ENCODE measurements at places on chromosomes 2 and 18. TPM values are rescaled to one million over a fixed set of nuclear protein-coding genes. Genes with fewer than 3 reads are reported as not detected.

- H3K27ac ChIP-seq: no peak overlapping the region
- H3K4me3 ChIP-seq: no peak overlapping the region
- H3K4me1 ChIP-seq: no peaks in the 10 kb centered on the region
- H3K36me3 ChIP-seq: no peaks in the 10 kb centered on the region
- DNase-seq: no peak
Measured at GRCh38 chr2:230097424-230097823, 28.7 kb upstream of the SLC16A14 start.

GRCh38 chr2:119267604-119268003, 44.0 kb downstream of the STEAP3 start:
- no peak overlapping the region for H3K4me3 ChIP-seq
- H3K27me3 ChIP-seq: no peaks in the 10 kb centered on the region
- no peak overlapping the region for H3K27ac ChIP-seq
- peaks cover 5% of the 10 kb centered on the region for H3K36me3 ChIP-seq

DNA sequence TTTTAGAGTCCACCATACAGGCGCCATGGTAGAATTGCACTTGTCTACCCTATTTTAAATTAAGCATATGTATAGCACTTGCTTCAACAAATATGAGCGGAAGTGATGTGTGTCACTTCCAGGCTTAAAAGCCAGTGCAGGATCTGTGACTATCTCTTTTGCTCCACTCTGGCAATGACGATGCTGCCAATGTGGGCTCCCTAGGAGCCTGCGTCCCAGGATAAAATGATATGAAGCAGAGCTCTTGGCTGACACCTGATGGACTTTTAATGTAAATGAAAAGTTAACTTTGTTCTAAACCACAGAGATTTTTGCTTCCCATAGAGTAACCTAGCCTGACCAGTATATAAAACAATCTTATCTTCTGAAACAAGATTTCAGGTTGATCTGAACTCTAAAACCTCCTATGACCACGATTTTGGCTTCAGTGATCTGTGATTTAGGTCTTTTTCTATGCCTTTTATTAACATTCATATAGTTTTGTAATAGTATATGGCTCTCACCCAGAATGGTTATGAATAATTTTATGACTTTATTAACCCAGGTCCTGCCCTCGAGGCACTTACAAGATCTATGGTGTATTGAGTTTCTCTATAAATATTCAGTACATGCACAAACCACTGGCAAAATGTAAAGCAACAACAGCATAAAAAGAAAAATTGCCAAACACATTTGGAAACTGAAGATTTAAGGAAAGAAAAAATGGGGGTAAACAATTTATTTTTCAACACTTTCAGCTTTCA, 422.5 kb upstream of the PIK3C3 start:
- no peak overlapping the region for H3K27ac ChIP-seq
- H3K27me3 ChIP-seq: no peaks in the 10 kb centered on the region
- no peaks in the 10 kb centered on the region for H3K36me3 ChIP-seq
- H3K4me3 ChIP-seq: no peak overlapping the region

DNA sequence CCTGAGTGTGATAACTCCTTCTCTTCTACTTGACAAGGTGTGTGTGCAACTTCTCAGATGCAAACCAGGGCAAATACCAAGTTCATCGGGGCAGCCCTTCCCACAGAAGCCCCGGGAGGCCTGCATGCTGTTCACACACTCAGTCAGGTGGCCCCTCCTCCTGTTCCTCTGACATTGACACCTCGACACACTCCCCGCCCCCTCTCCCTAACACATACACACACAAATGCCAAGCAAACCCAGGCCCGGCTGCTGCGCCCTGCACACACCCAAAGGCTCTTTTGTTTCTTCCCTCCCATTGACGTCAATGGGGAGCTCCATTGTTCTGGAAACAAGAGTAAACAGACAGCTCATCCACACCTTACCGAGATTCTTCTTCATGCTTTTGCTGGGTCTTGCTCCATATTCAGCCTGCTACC, 1.7 kb upstream of the PER2 start:
- H3K27ac ChIP-seq: no peak overlapping the region
- peak; percentile 58 for DNase-seq
- H3K4me1 ChIP-seq: peaks cover 23% of the 10 kb centered on the region
- H3K4me3 ChIP-seq: no peak overlapping the region
- peaks cover 4% of the 10 kb centered on the region for H3K27me3 ChIP-seq

DNA sequence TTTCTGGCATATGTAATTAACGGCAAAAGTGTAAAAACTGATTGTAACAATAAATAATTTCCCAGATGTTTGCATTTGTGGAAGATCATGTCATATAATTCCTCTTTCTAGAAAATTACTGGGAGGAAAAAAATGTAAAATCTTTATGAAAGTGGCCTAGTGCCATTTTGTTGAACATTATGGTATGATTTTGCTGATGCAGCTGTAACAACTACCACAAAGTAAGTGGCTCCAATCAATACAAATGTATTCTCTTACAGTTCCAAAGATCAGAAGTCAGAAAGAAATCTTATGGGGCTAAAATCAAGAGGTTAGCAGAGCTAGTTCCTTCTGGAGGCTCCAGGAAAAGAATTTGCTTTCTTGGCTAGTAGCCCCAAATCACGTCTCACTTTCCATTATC, 281.4 kb downstream of the CCDC178 start:
- no peaks in the 10 kb centered on the region for H3K4me1 ChIP-seq
- DNase-seq: no peak
- H3K4me3 ChIP-seq: no peak overlapping the region

- no peak overlapping the region for H3K4me3 ChIP-seq
- no peaks in the 10 kb centered on the region for H3K4me1 ChIP-seq
- H3K27me3 ChIP-seq: peaks cover 90% of the 10 kb centered on the region
Measured at GRCh38 chr2:72921853-72922252, 4.5 kb downstream of the EMX1 start.

DNA sequence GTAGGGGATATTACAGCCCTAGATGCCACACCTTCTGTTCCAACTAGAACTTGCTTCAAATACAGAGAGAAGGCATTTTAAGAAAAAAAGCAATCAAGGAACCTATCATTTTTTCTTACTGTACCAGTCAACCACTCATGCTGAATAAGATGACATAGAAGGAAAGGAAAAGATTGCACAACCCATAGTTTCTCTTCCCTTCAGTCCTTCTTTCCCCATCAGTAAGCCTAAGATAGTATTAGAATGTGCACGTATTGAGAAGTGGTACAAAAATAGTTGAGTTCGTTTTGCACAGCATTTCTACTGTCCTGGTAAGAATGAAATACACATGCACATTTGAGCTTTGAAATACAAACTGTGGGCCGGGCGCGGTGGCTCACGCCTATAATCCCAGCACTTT, 27.0 kb upstream of the HK2 start:
- no peaks in the 10 kb centered on the region for H3K36me3 ChIP-seq
- no peaks in the 10 kb centered on the region for H3K4me1 ChIP-seq
- H3K27ac ChIP-seq: no peak overlapping the region
- DNase-seq: no peak
- H3K27me3 ChIP-seq: peaks cover 10% of the 10 kb centered on the region
- H3K4me3 ChIP-seq: no peak overlapping the region

DNA sequence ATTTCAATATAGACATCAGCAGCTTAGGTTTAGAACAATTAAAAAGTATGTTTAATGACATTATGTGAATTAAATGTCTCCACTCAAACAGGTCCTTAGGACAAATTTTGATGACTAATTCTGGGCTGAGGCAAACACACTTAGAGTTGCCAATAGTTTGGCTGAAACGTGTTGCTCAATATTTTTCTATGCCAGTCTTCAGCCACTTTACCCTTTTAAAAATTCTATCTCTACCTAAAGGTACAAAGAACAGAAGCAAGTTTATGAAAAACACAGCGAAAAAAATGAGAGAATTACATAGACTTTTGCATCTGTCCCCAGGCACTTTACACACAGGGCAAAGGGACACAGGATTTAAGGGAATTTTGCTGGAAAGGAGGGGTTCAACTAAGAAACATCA, 4.5 kb downstream of the IDH1 start:
- no peak overlapping the region for H3K27ac ChIP-seq
- DNase-seq: peak; percentile 27
- no peak overlapping the region for H3K4me3 ChIP-seq
- peaks cover 9% of the 10 kb centered on the region for H3K36me3 ChIP-seq
- H3K27me3 ChIP-seq: no peaks in the 10 kb centered on the region

DNA sequence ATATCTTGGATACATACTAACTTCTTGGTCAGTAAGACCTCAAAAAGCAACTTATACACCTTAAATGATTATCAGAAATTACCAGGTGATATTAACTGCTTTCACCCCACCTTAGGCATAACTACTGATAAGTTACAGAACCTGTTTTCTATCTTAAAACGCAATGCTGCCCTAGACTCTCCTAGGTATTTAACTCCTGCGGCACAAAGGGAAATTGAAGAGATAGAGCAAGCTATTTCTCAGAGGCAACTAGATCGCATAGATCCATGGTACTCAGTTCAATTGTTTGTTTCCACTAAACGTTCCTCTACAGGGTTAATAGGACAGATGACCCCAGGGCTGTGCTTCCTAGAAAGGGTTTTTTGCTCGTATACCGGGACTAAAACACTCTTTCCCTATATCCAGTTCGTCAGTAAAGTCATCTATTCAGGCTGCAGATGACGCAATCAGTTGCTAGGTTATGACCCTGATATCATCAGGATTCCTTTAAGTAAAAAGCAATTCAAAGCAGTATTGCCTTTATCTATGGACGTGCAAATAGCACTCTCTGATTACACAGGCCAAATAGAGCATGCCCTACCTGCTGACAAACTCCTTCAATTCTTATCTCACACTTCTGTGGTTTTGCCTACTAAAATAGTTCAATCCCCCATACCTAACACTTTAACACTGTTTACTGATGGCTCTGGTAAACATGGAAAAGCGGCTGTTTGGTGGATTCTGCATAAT, 62.3 kb upstream of the MYO3B start:
- H3K4me1 ChIP-seq: no peaks in the 10 kb centered on the region
- H3K36me3 ChIP-seq: no peaks in the 10 kb centered on the region
- H3K27me3 ChIP-seq: no peaks in the 10 kb centered on the region
- H3K27ac ChIP-seq: no peak overlapping the region
- H3K4me3 ChIP-seq: no peak overlapping the region
- no peak for DNase-seq

DNA sequence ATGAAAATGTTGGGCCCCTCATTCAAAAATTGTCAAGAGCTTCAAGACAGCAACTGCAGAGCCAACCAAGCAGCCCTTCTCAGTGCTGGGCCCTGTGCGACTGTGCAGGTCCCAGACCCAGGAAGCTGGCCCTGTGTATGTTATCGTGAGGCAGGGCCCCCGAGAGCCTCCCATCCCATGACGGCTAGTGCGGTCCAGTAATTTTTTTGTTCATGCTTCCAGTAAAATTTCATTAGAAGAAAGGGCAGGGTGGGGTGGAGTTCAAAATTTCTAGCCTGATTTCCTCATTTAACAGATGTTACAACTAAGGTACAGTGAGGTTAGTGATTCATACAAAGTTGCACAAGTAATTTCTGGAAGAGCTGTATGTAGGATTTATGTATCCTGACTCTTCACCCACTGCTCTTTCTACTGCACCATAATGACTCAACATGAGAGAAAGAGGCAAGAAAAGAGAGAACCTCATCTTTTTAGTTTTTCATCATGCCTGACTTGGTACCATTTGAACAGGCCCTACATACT, 105.5 kb downstream of the ZEB2 start:
- peak overlapping the region; percentile 85 for H3K27ac ChIP-seq
- H3K27me3 ChIP-seq: no peaks in the 10 kb centered on the region
- no peak overlapping the region for H3K4me3 ChIP-seq
- peak; percentile 100 for DNase-seq
- peaks cover 12% of the 10 kb centered on the region for H3K4me1 ChIP-seq

GRCh38 chr2:151849413-151850010, 21.3 kb upstream of the ARL5A start:
- peak; percentile 9 for DNase-seq
- no peaks in the 10 kb centered on the region for H3K27me3 ChIP-seq
- H3K36me3 ChIP-seq: no peaks in the 10 kb centered on the region
- H3K4me3 ChIP-seq: no peak overlapping the region

DNA sequence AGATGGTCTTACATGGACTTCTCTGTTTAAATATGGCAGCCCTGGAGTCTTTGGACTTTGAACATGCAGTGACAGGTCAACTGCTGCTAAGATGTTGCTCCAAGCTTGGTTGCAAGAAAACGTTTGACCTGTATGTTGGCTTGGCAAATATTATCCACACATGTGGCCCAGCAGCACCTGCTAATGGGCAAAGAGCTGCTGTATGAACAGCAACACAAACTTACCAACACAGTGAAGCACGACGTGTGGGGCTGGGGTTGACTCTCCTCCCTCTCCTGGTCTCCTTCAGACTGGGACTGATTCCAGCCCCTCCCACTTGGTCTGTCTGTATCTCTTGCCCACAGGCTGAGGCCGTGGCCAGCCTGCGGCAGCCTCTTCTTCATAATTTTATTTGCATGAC, 3.8 kb downstream of the KCNE4 start:
- no peaks in the 10 kb centered on the region for H3K27me3 ChIP-seq
- H3K36me3 ChIP-seq: no peaks in the 10 kb centered on the region
- H3K27ac ChIP-seq: peak overlapping the region; percentile 31
- DNase-seq: no peak

- no peaks in the 10 kb centered on the region for H3K4me1 ChIP-seq
- H3K27me3 ChIP-seq: no peaks in the 10 kb centered on the region
- H3K4me3 ChIP-seq: no peak overlapping the region
- H3K27ac ChIP-seq: no peak overlapping the region
- no peaks in the 10 kb centered on the region for H3K36me3 ChIP-seq
Measured at GRCh38 chr2:17571681-17572080, 31.2 kb downstream of the VSNL1 start.

DNA sequence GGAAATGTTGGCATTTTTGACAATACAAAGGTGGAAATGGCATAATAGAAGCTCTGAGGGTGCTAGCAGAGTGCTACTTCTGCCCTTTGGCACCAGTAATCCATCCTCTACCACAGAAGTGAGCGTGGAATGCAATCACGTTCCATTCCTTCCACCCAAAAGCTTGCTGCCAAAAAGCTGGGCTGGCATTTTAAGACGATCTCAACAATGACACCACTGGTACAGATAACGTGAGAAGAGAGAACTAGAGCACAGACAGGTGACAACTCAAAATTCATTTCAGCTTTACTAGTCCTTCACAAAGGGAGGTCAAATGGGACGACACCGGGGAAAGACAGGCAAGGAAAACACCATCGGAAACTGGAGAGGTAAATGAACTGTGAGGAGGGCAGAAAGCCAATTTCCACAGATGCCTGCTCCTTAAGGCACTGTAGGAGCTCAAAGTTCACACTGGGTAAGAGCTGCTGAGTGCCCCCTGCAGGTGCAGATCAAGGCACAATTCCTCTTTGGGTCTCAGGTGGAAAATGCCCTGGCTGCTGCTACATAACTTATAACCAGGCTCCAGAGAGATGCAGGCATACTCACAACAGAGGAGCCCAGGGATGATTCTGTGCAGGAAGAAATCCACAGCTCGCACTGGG, 50.7 kb upstream of the RNU4ATAC start:
- no peaks in the 10 kb centered on the region for H3K27me3 ChIP-seq
- no peaks in the 10 kb centered on the region for H3K36me3 ChIP-seq
- H3K4me1 ChIP-seq: peaks cover 8% of the 10 kb centered on the region
- peak overlapping the region; percentile 16 for H3K27ac ChIP-seq
- no peak overlapping the region for H3K4me3 ChIP-seq
- DNase-seq: peak; percentile 46

GRCh38 chr2:160486341-160486740, 7.3 kb downstream of the RBMS1 start:
- H3K27ac ChIP-seq: no peak overlapping the region
- peaks cover 2% of the 10 kb centered on the region for H3K4me1 ChIP-seq
- DNase-seq: peak; percentile 49
- no peaks in the 10 kb centered on the region for H3K36me3 ChIP-seq
- no peaks in the 10 kb centered on the region for H3K27me3 ChIP-seq

- no peak overlapping the region for H3K4me3 ChIP-seq
- DNase-seq: no peak
- no peaks in the 10 kb centered on the region for H3K4me1 ChIP-seq
- H3K27ac ChIP-seq: no peak overlapping the region
- no peaks in the 10 kb centered on the region for H3K27me3 ChIP-seq
- H3K36me3 ChIP-seq: no peaks in the 10 kb centered on the region
Measured at GRCh38 chr2:223820549-223820948, 16.8 kb downstream of the AP1S3 start.

The CCDC85A gene
- 0.05 TPM for polyA plus RNA-seq

The ANKZF1 gene
- 9.9 TPM for polyA plus RNA-seq

The STPG4 gene
- polyA plus RNA-seq: not detected
